ENCODE measurements at places on chromosomes 7 and 10.

GRCh38 chr7:100613412-100614175, 1.3 kb downstream of the MOSPD3 start:
- no peak for DNase-seq

DNA sequence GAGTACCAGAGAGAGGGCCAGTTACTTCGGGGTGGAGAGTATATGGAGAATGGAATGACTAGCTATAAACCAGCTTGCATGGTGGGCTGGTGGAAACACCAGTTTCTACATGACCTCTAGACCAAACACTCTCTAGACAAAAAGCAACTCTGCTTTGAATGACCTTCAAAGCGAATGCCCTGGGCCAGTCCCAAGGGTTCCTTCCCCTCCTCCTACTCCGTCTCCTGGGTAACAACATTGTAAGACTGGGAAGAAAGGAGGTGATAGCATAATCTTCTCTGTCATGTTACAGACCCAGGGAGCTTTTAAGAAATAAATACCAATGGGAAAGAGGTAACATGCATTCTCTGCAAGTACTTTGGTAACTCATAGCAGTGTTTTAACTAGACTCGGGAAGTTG, 7.4 kb downstream of the HK1 start:
- no peak for DNase-seq

- DNase-seq = no peak
Measured at GRCh38 chr10:95509251-95509650, 51.9 kb downstream of the SORBS1 start.

GRCh38 chr7:4725014-4725849, 43.1 kb downstream of the FOXK1 start:
- peak; percentile 61 for DNase-seq

- no peak for DNase-seq
Measured at GRCh38 chr10:69751214-69751613, 50.5 kb upstream of the COL13A1 start.

DNA sequence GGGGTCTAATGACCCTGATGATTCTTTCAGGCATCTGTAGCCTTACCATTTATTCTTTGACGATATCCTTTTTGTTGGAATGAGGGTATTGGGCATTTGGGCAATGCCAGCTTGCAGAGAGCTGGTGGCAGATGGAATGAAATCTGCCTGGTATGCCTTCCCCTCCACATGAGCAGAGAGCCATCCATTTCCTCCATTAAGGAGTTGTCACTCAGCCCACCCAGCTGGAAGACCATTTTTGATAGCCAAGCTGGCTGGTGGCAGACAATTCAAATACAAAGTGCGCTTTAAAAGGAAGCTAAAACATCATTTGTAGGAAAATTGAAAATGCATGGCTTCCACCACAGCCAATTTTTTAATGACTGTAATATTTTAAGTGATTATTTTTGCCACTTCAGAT, 240.1 kb upstream of the SLC26A5 start:
- DNase-seq = no peak

DNA sequence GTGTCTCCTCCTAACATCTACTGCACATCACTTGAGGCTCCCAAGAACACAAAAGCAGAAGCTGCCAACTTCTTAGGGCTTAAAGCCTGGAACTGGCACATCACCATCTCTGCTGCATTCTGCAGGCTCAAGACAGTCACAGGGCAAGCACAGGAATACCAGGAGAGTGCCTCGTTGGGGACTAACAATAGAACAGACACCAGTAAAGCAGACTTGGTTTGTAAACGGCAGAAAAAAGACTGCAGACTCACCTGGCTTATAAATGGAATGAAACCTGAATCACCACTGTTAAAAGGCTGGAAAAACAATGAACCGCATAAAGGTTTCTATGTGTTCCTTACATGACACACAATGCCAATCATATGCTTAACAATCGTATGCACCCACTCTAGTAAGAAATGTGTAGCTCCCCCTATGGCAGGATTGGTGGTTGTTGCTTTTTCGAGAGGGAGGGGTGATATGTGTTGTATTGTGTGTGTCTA, 12.8 kb downstream of the RHEB start:
- DNase-seq = no peak

- DNase-seq = no peak
Measured at GRCh38 chr10:26524161-26524896, 86.2 kb downstream of the APBB1IP start.

DNA sequence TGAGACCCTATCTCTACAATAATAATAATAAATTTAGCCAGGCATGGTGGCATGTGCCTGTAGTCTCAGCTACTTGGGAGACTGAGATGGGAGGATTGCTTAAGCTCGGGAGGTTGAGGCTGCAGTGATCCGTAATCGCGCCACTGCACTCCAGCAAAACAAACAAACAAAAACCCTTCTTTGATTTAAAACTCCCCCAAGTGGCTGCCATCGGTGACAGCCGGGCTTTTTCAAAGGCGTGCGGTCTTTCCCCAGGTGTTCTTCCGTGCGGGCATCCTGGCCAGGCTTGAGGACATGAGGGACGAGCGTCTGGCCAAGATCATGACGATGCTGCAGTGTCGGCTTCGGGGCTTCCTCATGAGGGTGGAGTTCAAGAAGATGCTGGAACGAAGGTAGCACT, 1.9 kb upstream of the MYH16 start:
- DNase-seq = no peak

DNA sequence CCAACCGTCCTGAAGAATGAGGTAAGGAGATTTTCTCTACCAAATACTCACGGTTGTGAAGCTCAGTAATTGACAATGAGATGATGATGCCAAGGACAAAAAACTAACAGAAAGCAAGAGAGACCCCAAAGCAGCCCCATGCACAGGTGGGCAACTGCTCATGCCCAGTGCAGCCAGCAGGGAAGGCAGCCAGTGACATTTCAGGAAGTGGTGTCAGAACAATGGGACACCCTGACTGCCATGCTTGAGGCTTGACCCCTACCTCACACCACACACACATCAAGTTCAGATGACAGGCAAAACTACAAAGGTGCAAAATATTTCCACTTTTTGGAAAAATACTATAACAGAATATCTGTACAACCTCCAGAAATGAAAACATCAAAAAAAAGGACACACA, 66.9 kb downstream of the CFAP46 start:
- DNase-seq = no peak

- no peak for DNase-seq
Measured at GRCh38 chr10:42475168-42476098, 162.9 kb downstream of the ZNF33B start.

- DNase-seq = no peak
Measured at GRCh38 chr10:43134126-43134905, 3.9 kb upstream of the CSGALNACT2 start.

DNA sequence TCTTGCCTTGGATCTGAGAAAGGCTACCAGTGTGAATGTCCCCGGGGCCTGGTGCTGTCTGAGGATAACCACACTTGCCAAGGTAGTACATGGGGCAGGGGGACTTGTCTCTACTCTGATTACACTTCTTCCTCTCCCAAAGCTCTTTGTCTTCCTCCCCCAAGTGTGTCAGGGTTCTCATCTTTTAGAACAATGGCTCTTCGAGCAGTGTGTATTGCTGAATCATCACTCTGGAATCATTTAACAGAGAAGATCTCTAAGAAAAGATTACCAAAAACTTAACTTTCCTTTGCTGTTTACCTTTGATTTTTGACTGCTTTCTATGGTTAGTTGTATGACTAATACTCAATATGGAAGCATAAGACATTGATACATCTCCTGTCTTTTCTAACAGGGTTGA, 18.2 kb downstream of the OIT3 start:
- no peak for DNase-seq

DNA sequence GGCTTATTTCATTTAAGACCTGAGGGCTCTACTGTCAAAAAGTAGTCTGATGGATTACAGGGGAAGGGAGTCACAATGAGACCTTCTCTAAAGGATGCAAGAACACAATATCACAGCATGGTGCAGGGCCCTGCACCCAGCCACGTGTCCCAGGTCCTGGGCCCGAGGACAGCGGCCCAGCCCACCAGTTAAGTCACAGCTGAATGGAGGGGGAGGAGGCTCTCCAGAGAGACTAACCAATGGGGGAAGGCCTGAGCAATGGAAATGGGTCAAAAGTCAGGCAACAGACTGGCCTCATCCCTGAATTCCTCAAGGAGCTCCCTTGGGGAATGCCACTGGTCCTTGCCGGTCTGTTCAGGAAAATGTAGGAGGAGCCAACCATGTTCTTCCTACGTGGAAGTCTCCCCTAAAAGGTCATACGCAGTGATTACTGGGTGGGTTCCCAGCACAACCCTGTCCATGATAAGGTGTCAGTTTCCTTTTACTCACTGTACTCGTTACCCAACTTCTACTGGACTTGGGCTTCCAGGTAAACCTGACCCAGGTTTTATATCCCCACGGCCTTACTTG, 28.3 kb downstream of the CCDC3 start:
- no peak for DNase-seq

DNA sequence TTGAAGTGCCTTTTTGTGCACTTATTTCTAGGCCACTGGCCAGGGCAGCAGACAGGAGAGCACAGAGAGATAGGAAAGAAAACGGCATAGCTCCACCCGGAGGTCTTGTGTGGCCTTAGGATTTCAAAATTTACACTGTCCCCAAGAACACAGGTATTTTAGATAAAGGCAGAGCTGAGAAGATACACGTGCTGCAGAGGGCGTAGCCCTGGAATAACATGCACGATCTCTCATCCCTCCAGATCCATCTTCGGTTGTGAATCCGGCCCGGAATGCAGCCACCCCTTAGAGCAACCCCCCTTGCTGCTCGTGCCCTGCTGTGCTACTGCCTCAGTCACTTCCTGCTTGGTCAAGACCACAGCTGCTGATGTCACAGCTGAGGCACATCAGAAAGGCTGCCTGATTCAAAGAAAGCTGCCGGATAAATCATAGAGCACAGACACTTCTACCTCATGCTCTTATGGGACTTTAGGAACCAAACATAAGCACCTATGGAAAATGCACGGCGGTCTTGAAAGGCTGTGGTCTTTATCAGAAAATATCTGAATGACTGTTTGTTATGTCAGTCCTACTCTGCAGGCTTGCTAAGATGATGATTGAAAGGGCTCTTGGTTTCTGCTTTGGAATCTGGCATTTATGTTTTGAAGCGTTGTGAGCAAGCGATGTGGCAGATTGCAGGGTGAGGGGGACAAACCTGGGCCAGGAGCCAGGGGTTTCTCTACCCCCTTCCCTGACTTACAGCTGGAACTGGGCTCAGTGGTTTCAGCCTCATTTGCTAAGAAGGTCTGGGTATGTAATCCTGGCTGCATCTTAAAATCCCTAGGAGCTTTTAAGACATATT, 152.0 kb downstream of the SVIL start:
- no peak for DNase-seq

GRCh38 chr7:158101821-158102450, 485.7 kb downstream of the PTPRN2 start:
- no peak for DNase-seq

- DNase-seq = no peak
Measured at GRCh38 chr10:102231357-102232318, 5.5 kb downstream of the ELOVL3 start.

- DNase-seq = no peak
Measured at GRCh38 chr7:116505278-116505677, 5.7 kb downstream of the CAV2 start.

GRCh38 chr10:110648692-110649346, 4.7 kb downstream of the RBM20 start:
- no peak for DNase-seq

- DNase-seq = no peak
Measured at GRCh38 chr10:27464993-27465392, 39.1 kb upstream of the RAB18 start.

GRCh38 chr7:67766906-67767410, 770.3 kb downstream of the TYW1 start:
- DNase-seq = no peak

- no peak for DNase-seq
Measured at GRCh38 chr10:111203615-111204014, 126.8 kb downstream of the ADRA2A start.

DNA sequence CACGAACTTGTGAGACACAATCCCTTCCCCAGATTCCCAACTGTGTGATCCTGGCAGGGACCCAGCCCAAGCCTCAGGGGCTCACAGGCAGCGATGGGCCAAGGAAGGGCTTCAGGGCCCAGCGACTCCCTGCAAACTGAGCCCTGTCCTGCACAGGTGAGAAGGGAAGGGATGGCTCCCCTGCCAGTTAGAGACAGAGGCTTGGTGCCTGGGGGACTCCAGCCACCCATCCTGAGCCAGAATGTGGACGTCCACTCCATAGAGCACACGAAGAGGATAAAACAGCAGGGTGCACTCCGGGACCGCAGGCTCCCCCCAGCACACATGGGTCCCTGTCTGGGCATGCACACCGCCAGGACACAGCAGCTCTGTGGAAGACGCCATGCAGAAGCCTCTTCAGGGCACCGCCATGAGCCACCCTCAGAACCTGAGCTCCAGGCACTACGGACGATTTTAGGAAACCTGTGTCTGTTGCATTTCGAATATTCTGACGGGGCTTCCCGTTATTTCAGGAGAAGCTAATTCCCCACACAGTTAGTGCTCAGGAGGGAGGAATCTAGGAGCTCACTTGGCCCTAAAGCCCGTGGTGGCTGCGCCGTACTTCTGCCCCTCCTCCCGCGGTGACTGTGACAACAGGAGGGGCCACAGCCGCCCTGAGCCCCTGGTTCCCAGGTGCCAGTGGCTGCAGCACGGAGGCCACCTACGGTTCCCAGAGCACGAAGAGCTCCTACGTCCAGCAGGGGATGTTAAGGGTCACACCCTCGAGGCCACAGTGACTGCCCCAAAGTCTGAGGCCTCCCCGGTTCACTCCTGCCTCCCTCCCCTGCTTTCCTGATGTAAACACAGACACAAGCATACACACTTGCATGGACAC, 326.0 kb downstream of the PTPRN2 start:
- no peak for DNase-seq

GRCh38 chr7:55508221-55509011, 63.9 kb downstream of the VOPP1 start:
- no peak for DNase-seq

DNA sequence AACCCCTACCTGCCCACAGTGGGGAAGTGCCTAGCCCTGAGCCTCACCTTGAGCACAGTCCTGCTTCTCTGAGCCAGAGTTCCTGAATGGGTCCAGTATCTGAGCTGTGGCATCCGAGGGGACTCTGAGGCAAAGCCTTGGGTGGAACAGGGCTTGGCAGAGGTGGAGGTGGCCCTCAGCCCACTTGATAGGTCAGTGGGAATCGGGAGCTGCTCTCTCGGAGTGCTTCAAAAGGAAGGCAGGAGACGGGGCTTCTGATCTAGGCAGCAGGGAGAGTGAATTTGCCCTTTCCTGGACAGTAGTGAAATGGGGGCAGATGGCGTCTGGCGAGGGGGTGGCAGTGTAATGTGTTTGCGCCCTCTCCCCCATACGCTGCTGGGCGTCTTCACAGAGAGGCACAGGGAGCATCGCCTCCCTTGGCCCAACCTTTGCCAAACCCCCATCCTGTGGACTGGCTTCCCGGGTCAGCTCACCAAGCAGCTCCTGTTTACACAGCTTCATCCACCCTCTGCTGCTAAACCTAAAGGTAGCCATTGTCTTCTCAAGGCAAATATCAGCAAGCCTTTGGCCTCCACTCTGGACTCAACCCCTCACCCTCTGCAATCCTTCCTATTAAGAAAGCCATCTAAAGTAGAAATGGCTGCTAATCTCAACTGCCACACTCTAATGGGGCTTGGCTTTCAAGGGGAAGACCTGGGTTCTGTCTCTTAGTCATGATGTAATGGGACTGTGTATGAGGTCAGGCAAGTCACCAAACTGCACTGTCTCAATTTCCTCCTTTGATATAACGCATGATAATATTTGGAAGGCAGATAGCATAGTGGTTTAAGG, 21.1 kb upstream of the VDAC2 start:
- DNase-seq = no peak

Data from anterior cingulate cortex (tissue), 58 donors.